ENCODE measurements at places on chromosomes 1 and 21. TPM values are rescaled to one million over a fixed set of nuclear protein-coding genes. Genes with fewer than 3 reads are reported as not detected.

GRCh38 chr1:153262070-153262366 lies 2.5 kb downstream of the LORICRIN start:
- DNase-seq, result no peak

- DNase-seq, result no peak
These were observed 114.4 kb upstream of the RAB3GAP2 start for GRCh38 chr1:220386494-220387195.

- no peak for DNase-seq
These were observed 53.6 kb upstream of the ASB17 start for GRCh38 chr1:75985827-75986226.

DNA sequence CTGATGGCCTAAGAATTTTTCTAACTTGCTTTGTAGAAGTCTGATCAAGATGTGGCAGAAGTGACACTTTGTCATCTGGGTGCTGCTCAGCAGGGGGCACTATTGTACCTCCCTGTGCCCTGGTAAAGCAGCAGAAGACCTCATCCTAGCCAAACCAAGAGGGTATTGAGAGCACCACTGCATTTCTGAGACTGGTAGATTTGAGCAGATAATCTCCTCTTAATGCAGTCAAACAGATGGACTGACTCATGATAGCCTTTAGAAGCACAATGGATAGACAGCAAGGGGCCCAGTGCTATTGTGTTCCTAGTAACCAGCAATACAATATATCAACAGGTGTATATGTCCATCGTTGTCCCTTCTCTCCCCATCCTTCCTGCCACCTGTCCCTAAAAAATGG lies 5.7 kb downstream of the TPM3 start:
- DNase-seq, result peak; percentile 34

Gene USH2A
- polyA plus RNA-seq, result 0.06 TPM

Gene TRIM17
- polyA plus RNA-seq, result 0.64 TPM

Gene SPATA45
- not detected for polyA plus RNA-seq

Measured in muscle of leg (tissue), 16 donors.